CD4-positive, alpha-beta T cell treated with Interleukin-12 subunit alpha and Interleukin-12 subunit beta, for 1 hour (primary cell): ENCODE measurements at places on chromosomes 2 and 18.

- no peak for DNase-seq
Measured at GRCh38 chr2:120898961-120899750, 163.5 kb downstream of the GLI2 start.

DNA sequence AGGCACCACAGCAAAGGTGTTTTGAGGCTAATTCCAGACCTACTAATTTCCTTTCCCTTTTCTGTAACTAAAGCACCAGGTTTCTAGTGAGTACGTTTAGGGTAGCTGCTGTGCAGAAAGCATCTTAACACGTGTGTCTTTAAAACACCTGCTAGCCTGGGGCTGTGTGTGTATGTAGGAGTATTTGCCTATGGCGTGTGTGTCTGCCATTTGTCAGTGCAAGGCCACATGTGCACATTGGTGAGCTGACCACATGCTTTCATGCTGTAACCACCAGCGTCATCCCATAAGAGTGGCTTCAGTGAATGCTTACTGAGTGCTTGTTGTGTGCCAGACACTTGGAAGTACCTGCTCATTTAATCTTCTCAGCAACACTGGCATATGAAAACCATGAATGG is 241.6 kb downstream of the SEPTIN10 start:
- no peak for DNase-seq

- DNase-seq = no peak
Measured at GRCh38 chr2:233974530-233975071, 57.4 kb downstream of the TRPM8 start.

GRCh38 chr2:229620289-229620688 is 94.1 kb downstream of the DNER start:
- DNase-seq = no peak

GRCh38 chr2:150469706-150470274 is 17.7 kb downstream of the RND3 start:
- DNase-seq = no peak
